Inflammatory macrophage treated with lipopolysaccharide for 1 hour (primary cell): ENCODE measurements at places on chromosomes 2 and 18.
A peak's percentile ranks its signal among the peaks of the same experiment; 100 is the strongest.

DNA sequence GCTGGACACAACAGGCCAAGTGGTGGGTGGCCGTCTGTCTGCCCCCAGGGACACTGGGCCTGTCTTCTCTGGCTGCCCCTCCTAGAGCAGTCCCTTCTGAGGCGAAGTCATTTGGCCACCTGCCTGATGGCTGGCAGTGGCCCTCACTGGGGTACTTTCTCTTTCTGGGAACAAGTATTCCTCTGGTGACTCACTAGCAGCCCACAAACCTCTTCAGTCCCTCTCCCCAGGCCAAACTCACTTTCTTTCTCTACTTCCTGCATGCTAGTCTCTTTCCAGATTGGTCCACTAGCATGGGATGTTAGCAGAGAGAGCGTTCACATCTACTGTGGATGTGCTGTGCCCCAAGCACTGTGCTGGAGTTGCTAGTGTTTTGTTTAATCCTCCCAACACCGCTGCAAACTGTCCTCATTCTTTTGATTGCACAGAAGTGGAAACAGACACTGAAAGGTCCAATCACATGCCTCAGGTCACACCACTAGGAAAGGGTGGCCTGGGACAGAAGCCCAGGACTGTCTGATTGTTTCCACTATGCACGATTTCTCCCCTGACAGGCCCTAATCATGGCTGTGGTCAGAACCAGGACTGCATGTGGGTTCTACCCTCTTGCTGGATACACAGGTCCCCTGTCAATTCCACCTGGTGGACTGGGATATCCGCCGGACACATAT lies 5.2 kb downstream of the DYSF start:
- no peak for DNase-seq

- no peak for DNase-seq
Observed at GRCh38 chr2:18398833-18399232, 161.6 kb downstream of the RDH14 start.

- no peak for DNase-seq
Observed at GRCh38 chr2:73063909-73064875, 7.3 kb downstream of the SFXN5 start.

DNA sequence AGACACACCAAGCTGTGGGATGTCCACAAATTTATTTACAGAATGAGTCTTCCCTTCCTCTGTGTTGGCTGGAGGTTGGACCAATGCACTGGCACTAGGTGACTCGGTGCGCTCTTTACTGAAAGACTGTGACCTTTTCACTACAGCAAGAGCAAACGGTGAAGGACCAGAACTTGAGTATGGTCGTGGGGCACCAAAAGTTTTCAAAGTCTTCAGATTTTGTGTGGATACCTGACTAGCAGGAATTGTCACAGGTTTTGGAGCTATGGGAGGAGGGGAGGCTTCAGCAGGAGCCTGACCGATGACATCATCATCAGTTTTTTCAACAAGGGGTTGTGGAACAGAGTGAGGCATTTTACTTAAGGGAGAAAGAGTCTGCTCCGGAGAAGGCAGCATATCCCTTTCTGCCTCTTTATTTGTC lies 73.0 kb upstream of the GRB14 start:
- DNase-seq = no peak

DNA sequence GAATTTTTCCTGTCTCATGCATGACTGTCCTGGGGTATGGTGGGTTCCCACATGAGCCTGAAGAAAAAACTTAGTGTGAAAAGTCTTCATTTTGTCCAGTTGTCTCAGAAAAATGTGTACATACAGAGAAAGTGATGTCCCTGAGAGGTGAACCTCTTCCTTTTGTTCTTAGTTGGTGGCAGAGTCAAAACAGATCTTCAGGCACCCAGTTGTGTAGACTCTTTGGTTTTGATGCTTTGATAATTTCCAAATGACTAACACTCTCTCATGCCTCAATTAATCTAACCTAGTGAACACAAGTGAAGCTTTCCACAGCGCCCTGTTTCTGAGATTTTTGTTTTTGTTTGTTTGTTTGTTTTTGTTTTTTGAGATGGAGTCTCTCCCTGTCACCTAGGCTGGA lies 273.5 kb downstream of the PIK3C3 start:
- DNase-seq = no peak

DNA sequence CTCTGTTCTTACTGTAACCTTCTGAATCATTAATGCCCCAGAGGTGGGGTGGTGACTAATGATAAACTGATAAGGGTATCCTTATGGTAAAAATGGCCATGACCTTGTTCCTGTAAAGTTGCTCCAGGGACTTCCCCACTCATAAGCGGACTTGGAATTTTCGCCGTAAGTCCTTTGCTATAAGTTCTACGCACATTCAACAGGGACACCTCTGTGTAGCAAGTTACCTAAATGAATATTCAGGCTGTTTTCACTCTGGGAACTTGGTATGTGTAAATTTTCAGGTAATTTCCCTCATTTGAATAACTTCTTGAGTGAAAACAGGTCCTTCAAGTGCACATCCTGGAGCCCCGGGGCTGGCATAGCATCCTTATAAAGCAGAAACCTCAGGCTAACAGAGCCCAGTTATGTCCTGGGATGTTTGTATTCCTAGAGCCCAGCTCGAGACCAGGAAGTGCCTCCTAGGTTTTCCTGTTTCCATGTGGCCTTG lies 9.4 kb upstream of the AGFG1 start:
- no peak for DNase-seq

- DNase-seq = no peak
Observed at GRCh38 chr18:49381267-49381845, 79.1 kb downstream of the DYM start.

DNA sequence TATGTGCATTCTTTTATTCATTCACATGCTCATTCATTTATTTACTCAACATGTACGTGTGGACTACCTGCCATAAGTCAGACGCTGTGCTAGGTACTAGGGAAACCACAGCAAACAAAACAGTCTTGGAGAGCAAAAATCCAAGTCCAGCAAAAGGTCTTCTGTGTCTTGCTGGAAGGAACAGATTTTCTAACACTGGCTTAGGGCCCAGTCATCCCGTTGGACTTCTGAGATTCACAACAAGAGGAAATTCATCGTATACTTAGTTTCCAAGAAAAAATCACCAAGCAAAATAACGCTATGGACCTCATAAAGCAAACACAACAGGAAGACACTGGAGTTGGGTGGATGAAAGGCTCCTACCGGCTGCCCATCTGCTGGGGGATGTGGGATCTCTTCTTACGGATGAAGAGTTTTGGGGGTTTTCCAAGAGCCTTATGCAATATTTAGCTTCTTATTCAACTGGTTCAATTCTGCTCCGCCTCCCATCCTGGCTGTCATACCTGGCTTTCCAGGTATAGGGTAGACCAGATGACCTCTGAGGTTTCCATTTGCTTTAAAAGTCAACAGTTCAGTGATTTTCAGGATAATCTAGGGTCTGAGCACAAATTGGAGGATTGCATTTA lies 262.7 kb downstream of the HAUS1 start:
- DNase-seq = no peak

DNA sequence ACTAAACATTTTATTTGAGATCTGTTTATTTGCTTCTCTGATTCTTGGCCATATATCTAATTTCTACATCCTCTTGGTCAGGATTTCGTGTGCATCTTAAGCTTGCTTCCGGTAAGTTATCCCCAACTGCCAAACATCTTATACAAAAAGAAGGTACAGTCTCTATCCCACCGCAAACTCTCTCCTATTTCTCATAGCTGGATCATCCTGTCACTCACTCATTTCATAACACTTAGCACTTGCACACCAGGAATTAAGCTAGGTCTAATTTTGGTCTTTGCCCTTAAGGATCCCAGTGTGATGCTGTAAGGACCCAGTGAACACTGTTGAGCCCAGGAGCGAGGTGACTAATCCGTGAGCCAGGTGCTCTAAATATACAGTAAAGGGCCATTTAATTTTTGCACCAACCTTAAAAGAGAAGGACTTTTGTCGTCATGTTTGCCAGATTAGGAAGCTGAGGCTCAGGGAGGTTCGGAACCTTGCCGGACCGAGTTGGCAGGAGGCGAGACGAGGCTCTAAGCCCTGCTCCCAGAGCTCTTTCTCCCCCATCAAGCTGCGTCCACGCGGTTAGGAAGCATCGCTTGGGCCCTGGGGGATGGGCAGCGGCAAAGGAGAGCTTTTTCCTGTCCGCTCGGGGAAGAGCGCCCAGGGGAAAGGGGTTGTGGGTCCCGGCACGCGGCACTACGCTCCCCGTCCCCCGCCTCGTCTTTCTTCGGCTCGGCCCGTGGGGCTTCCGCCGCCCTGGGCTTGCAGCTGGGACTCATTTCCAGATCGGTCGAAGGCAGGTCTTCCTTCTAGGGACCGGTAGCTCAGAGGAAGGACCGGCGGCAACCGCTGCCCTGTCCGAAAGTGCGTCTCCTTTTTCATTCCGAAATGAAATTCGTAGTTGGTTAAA lies 4.1 kb upstream of the ITPRIPL1 start:
- DNase-seq = no peak

- DNase-seq = no peak
Observed at GRCh38 chr2:129904532-129905446, 74.7 kb upstream of the RAB6C start.

DNA sequence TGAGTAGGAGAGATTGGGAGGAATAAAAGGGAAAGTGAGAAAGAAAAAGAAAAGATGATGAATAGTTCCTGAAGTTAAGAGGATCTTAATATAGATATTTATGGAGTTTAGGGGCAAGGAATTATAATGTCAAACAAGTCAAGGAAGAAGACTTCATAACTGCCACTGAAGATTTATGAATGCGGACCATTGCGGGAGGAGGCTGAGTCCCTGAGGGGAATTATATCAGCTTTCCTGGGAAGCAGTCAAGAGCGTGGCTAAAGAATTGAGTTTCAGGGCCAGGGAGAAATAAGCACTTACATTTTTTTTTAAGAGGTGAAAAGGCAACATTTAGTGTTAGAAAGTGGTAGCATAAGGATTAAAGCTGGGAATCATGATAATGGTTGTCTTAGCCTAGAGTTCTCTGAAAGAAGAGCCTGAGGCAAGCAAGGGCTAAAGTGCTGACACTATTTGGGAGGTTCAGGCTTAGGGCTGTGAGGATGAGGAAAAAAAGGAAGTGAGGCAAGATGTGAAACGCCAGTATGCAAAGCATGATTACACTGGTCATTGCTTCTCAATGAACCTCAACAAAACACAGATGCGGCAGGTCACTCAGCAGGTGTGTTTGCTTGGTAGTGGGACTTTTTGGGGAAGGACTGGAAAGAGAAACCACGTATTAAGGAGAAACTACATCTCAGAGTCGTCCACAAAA lies 217.1 kb downstream of the SLC4A3 start:
- DNase-seq = no peak

- DNase-seq = no peak
Observed at GRCh38 chr2:206585335-206585734, 57.0 kb upstream of the FAM237A start.

GRCh38 chr2:205484215-205484614 lies 198.1 kb upstream of the NRP2 start:
- no peak for DNase-seq

GRCh38 chr2:231361701-231362554 lies 33.6 kb upstream of the B3GNT7 start:
- DNase-seq = peak; percentile 60

GRCh38 chr2:130152816-130153595 lies 8.1 kb upstream of the CCDC74B start:
- DNase-seq = no peak

DNA sequence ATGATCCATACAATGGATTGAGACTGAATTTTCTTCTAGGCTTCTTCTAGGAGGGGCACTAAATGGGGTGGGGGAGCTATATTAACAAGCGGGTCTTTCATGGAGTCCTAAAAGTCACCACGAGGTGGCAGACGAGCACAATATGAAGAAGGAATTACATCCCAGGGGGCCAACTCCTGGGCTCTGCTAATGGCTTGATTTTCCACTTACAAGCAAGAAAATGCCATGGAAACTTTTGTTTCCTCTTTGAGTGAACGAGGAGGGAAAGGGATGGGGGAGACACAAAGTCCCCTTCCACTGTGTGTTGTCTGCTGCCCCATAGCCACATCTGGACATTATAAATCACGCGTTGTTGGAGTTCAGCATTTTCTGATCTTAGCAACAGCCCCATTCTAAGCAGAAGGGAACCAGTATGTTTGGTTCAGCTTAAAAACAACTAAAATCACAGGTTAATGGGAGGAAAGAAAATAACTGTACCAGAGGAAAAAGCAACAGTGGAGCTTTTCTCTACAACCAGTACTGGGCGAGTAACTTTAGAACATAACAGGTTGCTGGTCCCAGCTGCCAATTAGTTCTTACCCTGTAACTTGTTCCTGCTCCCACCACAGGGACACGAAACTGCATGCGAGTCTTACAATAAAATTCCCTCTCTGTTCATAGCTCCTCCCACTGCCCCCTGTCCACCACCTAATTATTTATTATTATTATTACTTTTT lies 285.0 kb upstream of the PARD3B start:
- DNase-seq = peak; percentile 68

- DNase-seq = no peak
Observed at GRCh38 chr2:182499706-182500470, 73.1 kb upstream of the PDE1A start.

DNA sequence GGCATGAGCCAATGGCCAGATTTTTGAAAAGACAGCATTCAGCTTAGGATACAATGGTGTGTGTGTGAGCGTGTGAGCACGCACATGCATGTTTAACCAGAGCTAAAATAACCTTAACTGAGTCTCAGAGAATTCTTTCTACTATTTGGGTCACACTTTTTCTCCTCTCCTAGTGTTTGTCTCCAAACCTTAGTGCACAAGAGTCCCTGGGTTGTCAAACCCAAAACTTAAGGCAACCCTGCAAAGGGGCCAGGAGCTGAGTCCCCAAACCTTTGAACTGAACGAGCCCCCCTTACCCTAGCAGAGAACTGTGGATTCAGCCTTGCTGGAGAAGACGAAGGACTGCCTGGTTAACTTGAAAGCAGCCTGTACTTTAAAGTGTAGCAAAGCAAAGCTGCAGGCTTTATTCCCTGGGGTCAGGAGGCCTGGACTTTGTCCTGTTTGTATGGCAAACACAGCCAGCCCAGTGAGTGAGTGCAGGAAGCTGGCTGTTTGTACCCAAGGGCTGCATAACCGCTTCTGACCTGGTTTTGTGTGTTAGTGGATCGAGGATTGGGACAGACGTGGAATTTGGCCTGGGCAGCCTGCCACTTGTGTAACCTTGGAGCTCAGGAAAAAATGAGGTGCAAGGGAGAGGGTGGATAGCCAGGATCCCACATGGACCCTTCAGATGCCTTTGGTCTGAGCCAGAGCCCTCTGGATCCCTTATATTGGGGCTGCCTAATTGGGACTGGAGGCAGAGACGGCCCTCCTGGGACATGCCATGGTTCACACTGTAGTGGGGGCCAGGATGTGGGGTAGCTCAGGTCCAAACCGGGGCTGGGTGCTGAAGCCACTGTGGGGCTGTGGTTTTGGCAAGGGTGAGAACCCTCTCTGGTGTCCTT lies 6.4 kb upstream of the PSMD1 start:
- DNase-seq = no peak

GRCh38 chr2:227325839-227326195 lies 766 bp downstream of the MFF start:
- peak; percentile 22 for DNase-seq

- no peak for DNase-seq
Observed at GRCh38 chr18:69755041-69755440, 192.6 kb downstream of the CD226 start.
